ENCODE measurements at places on chromosomes 6 and 20. TPM values are rescaled to one million over a fixed set of nuclear protein-coding genes. Genes with fewer than 3 reads are reported as not detected.

WASF1 gene
- 2.3 TPM for total RNA-seq

GRCh38 chr6:43921039-43921438, 151.0 kb downstream of the VEGFA start:
- DNase-seq, result no peak

DNA sequence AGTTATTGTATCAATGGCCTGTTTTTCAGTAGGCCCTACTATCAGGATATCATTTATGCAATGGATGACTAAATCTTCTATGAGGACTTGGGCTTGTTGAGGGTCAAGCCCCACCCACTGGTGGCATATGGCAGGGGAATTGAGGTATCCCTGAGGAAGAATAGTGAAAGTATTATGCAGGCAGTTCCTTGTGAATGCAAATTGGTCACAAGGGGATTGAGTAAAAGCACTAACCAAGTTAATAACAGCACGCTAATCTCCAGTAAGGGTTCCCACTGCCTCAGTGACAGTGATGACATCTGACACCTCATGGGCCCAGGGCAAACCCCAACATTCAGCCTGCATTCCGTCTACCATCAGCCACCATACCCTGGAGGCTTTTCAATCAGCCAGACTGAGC, 14.9 kb downstream of the BPIFA1 start:
- DNase-seq, result no peak

GRCh38 chr6:15458021-15458459, 204.8 kb downstream of the DTNBP1 start:
- DNase-seq, result no peak

TP53INP2 gene
- total RNA-seq, result 4.8 TPM

DNA sequence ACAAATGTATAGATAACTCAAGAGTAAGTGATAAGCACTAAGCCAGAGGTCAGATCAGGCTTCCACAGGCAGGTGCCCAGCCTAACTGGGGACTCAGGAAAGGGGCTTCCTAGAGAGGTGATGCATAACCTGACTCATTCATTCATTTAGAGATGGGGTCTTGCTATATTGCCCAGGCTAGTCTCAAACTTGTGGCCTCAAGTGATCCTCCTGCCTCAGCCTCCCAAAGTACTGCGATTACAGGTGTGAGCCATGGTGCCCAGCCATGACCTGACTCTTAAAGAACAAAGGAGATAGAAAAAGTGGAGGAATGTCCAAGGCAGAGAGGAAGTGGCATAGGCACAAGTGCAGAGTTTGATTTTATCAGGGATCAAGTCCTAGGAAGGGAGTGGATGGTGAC, 41.9 kb downstream of the GJA10 start:
- no peak for DNase-seq

DNA sequence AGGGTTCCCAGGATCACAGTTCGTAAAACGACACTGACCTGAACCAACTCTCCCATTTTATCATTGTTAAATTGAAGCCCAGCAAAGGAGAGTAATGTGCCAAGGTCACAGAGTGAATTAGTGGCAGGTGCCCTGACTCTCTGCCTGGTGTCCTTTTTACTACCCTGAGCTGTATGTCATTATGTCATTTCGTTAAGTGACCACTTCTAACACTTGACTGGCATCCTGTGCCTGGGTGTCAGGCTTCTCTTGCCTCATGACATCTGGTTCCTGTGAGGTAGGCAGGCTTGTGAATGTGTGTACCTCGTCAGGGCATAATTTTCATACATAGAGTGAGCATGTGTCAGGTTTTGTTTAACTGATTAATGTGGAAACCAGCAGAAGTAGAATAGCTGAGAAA, 48.6 kb downstream of the RALY start:
- no peak for DNase-seq

DNA sequence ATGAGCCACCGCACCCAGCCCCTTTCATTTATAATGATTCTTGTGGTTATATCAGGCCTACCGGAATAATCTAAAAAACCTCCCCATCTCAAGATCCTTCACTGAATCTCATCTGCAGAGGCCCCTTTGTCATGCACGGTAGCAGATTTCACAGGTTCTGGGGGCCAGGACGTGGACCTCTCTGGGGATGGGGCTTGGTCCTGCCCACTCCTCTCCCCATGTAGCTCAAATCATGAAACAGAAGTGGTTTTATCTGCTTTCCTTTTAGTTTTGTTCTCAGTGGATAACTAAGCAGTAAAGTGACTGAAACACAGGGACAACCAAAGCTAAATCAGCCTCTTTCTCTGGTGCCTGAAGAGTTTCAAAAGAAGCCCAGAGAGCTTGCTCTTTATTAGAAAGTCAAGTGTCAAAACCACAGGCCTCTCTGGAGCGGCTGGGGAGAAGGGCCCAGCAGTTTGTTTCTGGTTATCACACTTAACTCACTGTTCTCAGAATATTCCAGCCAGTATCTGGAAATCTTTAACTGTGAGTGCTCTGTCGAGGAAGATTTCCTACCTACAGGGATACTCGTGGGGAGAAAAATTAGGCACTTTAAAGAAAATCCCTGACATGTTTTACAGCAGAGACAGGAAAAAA, 60.6 kb upstream of the FAM184A start:
- DNase-seq, result no peak

PTCRA gene
- not detected for total RNA-seq

DNA sequence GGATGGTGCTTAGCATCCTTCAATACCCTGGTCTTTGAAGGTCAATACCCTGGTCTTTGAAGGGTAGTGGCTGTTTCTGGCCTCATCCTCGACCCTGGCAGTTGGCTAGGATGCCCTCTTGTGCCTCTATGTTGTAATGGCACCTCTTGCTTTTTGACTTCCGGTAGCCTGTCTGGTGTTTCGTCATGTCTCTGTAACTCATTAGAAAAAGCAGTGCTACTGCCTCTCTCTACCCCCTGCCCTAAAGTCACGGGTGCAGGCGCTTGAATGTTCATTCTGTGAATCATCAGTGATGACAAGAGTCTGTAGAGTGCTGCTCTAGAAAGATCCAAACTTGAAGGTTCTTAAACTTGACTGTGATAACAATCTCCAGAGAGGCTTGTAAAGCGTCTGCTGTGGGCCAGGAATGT, 28.3 kb downstream of the RSPO4 start:
- peak; percentile 19 for DNase-seq

SRSF12 gene
- total RNA-seq, result 0.09 TPM

- DNase-seq, result no peak
Observed at GRCh38 chr6:125314009-125314581, 12.3 kb upstream of the HDDC2 start.

DNA sequence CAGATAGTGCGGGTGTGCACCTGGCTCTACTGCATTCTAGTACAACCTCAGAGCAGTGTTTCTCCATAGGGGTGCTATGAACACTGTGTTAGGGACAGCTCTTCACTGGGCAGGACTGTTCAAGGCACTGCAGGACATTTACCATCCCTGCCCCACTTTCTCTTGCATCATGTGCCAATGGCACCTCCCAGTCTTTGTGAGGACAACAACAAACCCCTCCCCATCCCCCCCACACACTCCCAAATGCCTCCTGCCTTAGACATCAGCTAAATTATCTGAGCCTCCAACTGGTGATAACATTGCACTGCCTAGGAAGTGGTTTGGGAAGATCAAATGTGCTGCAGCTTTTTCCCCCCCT, 98.9 kb downstream of the FYN start:
- no peak for DNase-seq

- no peak for DNase-seq
Observed at GRCh38 chr6:170283212-170284081, 7.4 kb downstream of the DLL1 start.

- DNase-seq, result no peak
Observed at GRCh38 chr6:34412016-34412415, 13.9 kb downstream of the RPS10 start.

DNA sequence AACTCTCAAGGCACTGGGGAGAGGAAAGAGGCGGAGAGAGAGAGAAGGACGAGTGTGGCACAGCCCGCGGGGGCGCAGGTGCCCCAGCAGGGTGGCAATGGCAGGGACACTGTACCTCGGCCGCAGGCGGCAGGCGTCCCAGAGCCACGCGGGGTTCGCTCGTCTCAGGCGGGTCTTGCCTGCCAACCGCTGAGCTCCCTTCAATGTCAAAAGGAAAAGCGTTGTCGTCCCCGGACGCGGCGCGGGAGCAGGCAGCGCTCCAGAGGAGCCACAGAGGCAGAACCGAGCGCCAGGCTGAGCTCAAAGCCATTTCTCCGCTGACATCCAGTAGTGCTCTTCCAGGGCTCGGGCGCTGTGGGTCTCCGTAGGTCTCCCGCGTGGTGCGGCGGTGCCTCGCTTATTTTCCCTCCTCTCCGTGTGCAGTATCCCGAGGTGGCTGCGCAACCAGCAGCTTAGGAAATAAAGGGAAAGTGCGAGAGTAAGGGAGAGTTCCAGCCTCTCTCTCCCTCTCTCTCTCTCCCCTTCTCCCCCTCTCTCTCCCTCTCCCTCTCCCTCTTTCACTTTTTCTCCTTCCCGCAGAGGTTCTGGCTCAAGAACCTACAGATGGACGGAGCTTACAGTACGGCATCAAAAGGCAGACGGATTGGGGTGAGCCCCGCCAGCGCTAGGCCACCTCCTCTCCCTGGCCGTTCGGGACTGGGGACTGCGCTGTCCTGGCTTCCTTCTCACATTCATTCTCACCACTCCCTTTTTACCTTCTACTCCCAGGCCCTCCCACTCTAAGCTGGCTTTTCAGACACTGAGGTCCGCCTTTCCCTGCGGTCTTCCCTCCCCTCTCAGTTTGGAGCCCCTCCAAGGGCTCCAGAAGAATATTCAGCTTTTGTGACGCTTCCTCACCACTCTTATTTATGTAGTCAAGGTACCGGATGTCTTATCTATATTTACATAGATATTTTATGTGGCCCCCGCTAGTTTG, at the start of gene LAMA4:
TSS of gene LAMA4 (minus strand) at position 727 of the 976 bp plus-strand sequence. CDS start at position 310, 417 bp downstream.
- DNase-seq, result no peak

SEL1L2 gene
- total RNA-seq, result not detected

DNA sequence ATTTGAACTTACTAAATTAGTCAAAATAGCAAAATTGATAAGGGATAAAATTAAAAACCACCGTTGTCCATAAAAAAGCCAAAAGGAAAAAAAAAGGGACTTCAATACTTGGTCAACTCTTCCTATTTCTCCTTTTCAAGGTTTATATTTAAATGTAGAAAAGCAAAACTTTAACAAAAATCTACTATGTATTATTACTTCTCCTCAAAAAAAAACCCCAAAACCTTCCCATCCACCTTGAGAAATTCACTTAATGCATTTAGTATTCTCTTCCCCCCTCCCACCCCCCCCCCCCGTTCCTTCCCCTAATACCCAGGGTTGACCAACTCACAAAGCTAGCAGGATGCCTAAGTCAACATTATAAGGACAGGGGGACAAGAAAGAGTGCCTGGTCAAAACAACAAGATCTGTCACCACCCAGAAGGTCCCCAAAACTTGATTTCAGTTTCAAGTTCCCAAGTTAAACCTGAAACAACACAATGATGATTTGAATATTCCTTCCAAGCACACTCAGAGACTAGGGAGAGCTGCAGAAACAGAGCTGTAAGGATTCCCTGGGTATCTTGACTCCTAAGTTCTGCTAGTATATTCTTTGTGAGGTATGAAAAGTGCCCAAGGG, 14.6 kb downstream of the GMDS start:
- DNase-seq, result no peak

DNA sequence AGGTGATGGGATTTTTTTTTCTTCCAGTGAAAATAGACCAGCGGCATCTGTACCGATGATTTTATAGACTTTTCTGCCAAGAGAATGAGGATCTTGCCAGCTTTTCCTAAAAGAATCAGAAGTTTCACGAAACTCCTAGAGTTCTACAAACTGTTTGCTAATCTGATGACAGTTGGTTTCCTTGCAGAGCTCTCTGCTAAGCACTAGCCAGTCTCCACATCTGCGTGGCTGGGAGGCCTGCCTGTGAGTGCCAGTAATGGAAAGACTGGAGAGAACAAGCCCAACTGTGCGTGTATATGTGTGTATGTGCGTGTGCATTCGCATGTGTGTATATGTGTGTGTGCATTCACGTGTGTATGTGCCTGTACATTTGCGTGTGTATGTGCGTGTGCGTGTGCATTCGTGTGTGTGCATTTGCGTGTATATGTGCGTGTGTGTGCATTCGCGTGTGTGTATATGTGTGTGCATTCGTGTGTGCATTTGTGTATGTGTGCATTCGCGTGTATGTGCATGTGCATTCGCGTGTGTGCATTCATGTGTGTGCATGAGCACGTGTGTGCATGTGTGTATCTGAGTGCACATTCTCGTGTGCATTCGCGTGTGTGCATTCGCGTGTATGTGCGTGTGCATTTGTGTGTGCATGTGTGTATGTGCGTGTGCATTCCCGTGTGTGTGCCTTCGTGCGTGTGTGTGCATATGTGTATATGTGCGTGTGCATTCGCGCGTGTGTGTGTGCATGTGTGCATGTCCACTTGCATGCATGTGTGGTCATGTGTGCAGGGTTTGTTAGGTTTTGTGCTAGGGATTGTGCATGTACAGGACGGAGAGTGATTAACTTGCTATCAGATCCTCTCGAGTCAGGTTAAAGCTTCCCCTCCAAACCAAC, 379.4 kb downstream of the TAF4 start:
- DNase-seq, result no peak

L3MBTL3 gene
- 7.0 TPM for total RNA-seq

DNA sequence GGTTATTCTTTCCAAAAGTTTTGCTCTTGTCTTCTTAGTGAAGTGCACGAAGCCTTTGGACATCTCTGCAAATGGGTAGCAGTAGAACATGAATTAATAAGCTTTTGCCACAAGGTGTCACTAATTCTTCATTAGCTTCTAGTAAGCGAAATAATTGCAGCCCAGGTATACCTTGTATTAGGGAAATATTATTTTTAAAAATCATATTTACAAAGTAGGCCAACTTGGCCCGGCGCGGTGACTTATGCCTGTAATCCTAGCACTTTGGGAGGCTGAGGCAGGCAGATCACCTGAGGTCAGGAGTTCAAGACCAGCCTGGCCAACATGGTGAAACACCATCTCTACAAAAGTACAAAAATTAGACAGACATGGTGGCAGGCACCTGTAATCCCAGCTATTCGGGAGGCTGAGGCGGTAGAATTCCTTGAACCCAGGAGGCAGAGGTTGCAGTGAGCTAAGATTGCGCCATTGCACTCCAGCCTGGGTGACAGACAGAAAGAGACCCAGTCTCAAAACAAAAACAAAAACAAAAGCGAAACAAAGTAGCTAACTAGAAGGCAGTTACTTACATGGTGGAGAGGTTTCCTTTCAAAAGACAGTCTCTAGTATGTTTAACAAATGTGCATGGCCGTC, 8.8 kb upstream of the RSPH3 start:
- no peak for DNase-seq

LRRN4 gene
- not detected for total RNA-seq

GRCh38 chr20:18635380-18635779, 47.5 kb downstream of the DTD1 start:
- DNase-seq, result no peak

DNA sequence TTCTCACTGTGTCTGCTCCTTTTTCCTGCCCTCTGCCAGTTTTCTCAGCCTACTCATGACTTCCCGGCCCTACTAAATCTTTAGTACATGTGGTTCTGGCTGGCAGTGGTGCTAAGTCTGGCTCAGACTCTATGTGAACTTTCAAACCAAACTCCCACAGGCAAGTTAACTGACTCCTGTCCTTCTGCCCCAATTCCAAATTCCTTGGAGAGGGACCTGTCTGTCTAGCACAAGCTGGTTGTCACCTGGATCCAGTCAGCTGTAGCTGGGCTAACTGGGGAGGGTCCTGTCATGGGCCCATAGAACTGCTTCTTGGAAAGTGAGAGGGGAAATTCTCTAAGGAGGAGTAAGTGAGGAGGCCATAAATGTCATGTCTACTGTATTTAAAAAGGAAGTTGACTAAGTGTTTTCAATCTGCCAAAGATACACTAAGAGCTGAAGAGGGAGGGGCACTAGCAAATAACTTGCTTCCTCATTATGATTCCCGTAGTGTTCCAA, 240.1 kb downstream of the KCNQ5 start:
- DNase-seq, result no peak

WFDC2 gene
- total RNA-seq, result not detected

DEFB121 gene
- total RNA-seq, result not detected

SLC25A27 gene
- total RNA-seq, result 1.3 TPM

- no peak for DNase-seq
Observed at GRCh38 chr6:31293343-31293742, 21.5 kb upstream of the HLA-C start.
